ENCODE measurements at places on chromosomes 1 and 21. TPM values are rescaled to one million over a fixed set of nuclear protein-coding genes. Genes with fewer than 3 reads are reported as not detected.

DNA sequence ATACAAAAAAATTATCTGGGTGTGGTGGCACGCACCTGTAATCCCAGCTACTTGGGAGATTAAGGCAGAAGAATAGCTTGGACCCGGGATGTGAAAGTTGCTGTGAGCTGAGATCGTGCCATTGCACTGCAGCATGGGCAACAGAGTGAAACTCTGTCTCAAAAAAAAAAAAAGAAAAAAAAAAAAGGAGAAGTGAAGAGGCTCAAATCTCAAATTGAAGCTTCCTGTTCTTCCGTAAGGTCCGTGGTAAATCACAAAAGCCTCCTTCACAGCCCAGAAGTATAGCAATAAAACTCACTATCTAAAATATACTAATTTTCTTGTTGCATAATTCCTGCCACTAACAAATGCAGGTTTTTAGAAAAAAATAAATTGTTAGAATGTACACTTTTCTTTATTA lies 498.2 kb upstream of the BRINP3 start:
- DNase-seq = no peak

GRCh38 chr21:43020771-43021170 lies 46.4 kb downstream of the PKNOX1 start:
- no peak for DNase-seq

- no peak for DNase-seq
Observed at GRCh38 chr1:91872559-91873081, 13.3 kb downstream of the TGFBR3 start.

GRCh38 chr21:23817337-23817736 lies 1789.9 kb downstream of the MRPL39 start:
- no peak for DNase-seq

- no peak for DNase-seq
Observed at GRCh38 chr1:154469844-154470560, 32.0 kb upstream of the TDRD10 start.

DNA sequence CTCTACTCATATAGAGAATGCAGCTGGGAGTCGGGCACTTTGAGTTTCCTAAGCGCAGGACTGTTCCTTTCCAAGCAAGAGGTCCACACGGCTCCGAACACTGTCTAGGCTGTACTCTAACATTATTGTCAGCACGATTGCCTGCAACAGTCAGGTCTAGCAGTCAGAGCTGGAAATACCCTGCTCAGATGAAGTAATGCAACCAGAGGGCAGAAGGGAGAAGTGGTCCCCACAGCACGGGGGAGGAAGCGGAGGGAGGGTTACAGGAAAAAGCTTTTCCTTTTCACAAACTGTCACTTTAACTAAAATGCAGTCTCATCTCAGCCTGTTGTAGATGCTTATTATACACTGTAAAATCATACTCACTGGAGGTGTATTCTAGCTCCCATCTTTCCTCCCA lies 98.9 kb upstream of the SLC44A3 start:
- DNase-seq = no peak

- no peak for DNase-seq
Observed at GRCh38 chr1:7657287-7658016, 113.6 kb upstream of the VAMP3 start.

DNA sequence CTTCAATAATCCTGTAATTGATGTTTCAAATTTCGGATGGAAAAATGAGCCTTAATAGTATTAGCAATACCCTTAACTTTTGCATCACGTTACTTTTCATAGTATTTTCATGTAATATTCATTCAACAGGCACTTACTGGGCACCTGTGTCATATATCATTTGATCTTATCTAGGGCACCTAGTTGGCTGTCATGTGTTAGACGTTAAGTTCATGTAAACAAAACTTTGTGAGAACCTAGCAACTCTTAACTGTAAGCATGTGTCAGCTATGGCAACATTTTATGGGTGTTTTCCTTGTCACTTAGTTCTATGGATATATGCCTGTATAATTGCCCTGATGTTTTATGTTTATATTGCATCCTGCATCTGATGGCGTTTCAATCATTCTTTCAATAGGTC lies 777 bp downstream of the LAMC2 start:
- DNase-seq = no peak

S100A1 gene
- 0.66 TPM for total RNA-seq

COL16A1 gene
- total RNA-seq = 15.7 TPM

ACAP3 gene
- total RNA-seq = 31.9 TPM

DNAJC28 gene
- 5.0 TPM for total RNA-seq

Measured in GM23338 (cell line).